ENCODE measurements at places on chromosomes 4 and X. TPM values are rescaled to one million over a fixed set of nuclear protein-coding genes. Genes with fewer than 3 reads are reported as not detected.

Gene CXCL1
- 64.6 TPM for total RNA-seq

Gene ANKRD17
- total RNA-seq, result 97.6 TPM

Gene SPANXA1
- not detected for total RNA-seq

Gene NPY1R
- total RNA-seq, result 0.13 TPM

Gene KDR
- total RNA-seq, result 446 TPM

Gene IL1RAPL1
- 0.29 TPM for total RNA-seq

Gene FAM9C
- 0.50 TPM for total RNA-seq

Gene ZDHHC15
- total RNA-seq, result 0.14 TPM

Gene GALNT7
- 81.7 TPM for total RNA-seq
